HuH-7 (cell line): ENCODE measurements at places on chromosomes 1 and 21.

DNA sequence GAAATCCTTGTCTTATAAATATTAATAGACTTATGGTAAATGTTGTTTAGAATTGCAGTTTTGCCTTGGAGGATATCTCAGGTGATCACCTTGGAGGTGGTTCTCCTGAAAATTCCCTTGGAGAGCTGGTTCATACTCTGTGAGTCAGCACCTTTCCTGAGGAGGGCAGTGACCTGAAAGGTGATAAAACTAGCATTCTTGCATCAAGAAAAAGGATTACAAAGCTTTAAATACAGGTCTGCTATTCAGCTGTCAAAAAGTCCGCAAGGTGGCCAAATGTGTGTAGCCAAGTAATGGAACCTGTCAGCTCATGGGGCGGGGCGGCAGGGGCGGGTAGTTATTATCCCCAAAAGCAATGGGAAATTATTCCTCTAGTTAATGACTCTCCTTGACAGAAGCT, 52.8 kb upstream of the EDARADD start:
- no peak for DNase-seq

GRCh38 chr1:12001996-12002493, 17.3 kb upstream of the MIIP start:
- DNase-seq = no peak

GRCh38 chr1:234486858-234487840, 8.2 kb upstream of the TARBP1 start:
- peak; percentile 49 for DNase-seq

DNA sequence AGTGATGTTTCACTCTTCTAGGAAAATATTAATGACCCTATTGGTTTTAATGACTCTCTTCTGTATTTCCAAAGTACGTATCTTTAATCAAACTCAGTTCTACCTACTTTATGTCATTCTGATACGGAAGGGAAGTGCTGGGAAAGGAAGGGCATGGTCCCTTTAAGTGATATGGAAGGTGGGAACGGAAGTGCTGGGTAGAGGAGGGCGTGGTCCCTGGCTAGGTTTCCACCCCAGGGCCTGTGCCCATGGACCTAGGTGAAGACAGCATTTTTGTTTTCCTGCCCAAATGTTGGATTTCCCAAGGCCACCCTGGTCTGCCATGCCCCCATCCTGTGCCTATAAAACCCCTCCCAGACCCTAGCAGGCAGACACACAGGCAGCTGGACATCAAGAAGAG, 24.0 kb downstream of the RGS4 start:
- DNase-seq = no peak

GRCh38 chr1:94296018-94296417, 58.6 kb upstream of the ARHGAP29 start:
- no peak for DNase-seq

GRCh38 chr1:3702990-3703728, 49.1 kb upstream of the CCDC27 start:
- no peak for DNase-seq

DNA sequence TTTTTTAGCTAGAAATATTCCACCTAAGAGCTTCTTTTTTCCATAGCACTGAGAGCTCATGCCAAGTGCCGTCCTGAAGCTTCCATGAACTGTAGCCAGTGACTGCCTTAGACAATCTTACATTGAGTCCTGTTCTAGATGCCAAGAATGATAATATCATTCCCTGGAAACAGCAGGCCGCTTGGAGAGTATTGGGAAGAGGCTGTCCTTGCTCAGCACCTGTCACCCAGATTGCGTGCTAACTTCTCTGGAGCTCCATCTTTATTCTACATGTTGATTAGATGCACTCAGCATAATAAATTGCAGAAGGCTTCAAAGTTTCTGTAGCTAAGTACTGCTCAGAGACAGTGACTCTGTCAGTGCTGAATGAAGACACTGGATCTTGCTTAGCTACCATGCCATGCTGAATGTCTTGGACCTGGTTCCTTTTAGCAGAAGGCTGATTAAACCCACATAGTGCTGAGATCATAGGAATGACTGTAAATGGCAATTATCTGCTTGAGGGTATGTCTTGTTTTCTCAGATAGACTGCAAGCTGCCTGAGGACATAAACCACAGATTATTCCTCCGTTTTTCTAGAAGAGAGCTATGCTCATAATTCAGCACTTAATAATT, 83.1 kb upstream of the IRF2BP2 start:
- DNase-seq = no peak

- DNase-seq = no peak
Observed at GRCh38 chr1:116711263-116711840, 42.9 kb upstream of the CD2 start.
